Esophagus muscularis mucosa (tissue), 4 donors: ENCODE measurements at places on chromosomes 12 and 14. TPM values are rescaled to one million over a fixed set of nuclear protein-coding genes. Genes with fewer than 3 reads are reported as not detected.

- peak; percentile 68 for DNase-seq
Observed at GRCh38 chr14:24434676-24435075, 4.9 kb downstream of the KHNYN start.

DNA sequence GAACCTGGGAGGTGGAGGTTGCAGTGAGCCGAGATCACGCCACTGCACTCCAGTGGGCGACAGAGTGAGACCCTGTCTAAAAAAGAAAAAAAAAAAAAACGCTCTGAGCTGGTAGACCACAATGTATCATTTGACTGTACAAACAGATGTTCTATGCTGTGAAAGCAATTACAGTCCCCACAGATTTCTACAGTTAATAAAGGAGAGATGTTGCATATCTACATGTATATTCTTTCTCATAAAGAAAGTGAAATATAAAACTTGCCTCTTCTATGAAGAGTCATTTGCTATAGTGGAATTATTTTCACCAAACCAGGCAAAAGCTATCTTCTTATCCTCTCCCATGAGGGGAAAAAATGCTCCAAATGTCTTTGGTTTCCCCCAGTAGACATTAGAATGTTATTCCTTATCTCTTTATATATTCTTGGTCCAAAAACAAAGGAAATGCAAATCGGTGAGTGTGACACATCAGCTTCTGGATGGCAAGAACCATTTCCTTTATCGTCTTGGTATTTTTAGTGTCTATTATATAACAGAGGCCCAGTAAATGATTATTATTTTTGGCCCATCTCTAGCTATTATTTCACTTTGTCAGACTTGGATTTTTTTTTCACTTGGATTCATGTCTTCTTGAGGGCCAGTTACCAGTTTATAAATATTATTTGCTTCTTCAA, 230.4 kb downstream of the SSPN start:
- DNase-seq, result no peak

The TSPAN19 gene
- total RNA-seq, result not detected

DNA sequence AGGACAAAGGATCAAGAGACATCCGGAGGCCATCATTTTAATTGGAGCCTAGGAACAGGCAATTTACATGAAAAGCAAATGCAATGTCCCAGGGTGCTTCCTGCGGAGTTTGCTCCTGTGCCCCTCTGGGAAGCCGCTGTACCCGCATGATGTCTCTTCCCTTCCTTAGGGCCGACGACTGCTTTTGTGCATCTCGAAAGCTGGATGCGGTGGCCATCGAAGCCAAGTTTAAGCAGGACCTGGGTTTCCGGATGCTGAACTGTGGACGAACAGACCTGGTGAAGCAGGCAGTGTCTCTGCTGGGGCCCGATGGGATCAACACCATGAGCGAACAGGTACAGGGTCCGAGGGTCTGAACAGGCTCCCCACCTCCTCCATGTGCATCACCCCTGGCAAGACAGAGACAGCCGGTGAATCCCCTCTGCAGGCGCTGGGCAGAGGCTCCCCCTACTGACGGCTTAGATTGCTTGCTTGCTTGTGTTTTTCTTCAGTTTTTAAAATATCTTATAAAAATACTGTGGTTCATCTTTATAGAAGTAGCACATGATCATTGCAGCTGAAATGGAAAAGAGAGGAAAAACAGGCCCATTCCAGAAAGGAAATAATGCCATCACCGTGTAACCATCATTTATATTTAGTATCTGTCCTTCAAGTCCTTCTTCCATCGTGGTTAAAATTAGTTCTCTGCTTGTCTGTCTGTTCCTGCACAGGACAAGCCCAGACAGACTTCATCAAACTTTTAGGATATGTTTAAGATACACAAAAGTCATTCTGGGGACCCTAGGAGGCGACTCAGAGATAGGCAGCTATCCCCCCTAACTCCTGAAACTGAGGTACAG, 75.4 kb upstream of the PWP1 start:
- DNase-seq, result no peak
